Left renal pelvis (tissue), 4 donors: ENCODE measurements at places on chromosomes 11 and 22.
A peak's percentile ranks its signal among the peaks of the same experiment; 100 is the strongest.

DNA sequence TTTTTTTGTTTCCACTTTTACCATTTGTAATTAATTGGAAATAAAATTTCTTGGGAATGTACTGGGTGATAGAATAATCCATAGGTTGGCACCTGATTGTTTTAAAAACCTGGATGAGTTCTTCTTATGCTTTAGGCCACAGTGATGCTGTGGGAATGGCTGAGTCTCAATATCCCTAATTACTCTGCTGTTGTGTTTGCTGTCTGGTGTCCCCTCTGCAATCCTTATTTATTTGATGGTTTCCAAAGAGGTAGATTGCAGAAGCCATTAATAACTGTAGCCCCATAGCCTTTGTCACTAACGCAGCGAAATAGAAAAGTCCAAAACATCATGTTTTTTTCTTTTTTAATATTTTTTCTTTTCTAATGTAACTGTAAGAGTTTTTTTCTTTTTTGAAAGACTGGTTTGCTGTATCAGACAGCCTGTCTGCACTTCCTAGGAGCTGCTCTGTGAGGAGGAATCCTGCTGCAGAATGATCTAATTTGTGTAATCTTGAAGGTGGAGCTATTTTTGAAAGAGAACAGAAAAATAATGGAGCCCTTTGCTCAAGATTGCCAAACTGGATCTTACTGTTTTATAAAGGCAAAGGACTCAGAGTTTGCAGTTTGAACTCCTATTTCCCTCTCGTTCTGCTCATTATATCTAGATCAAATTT lies 14.9 kb downstream of the PACS1 start:
- DNase-seq: no peak

GRCh38 chr11:14119357-14119756 lies 156.8 kb downstream of the SPON1 start:
- no peak for DNase-seq

DNA sequence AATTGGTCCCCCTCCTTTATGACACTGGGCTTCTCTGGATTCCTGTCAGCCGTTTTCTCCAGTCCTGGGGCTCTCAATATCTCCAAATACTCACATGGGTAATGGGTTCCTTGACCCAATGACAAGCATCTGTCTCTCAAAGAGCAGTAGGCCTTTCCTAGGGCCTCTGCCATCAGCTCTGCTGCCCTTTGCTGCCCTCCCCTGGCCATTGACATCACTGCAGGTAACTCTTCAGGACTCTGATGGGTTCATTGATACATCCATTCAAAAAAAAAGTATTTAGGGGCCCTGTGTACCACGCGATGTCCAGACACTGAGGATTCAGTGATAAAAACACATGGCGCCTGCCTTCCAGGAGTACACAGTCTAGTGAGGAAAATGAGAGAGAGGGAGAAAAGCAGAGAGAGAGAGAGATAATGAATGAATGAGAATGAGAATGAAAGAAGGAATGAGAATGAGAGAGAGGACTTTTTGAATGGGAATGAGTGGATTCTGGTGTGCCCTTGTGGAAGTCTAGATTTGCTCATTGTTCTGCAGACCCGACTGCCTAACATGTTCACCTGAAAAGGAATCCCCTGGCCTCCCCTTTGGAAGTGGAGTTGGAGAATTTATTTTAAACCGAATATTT lies 42.6 kb upstream of the OLFML1 start:
- DNase-seq: no peak

DNA sequence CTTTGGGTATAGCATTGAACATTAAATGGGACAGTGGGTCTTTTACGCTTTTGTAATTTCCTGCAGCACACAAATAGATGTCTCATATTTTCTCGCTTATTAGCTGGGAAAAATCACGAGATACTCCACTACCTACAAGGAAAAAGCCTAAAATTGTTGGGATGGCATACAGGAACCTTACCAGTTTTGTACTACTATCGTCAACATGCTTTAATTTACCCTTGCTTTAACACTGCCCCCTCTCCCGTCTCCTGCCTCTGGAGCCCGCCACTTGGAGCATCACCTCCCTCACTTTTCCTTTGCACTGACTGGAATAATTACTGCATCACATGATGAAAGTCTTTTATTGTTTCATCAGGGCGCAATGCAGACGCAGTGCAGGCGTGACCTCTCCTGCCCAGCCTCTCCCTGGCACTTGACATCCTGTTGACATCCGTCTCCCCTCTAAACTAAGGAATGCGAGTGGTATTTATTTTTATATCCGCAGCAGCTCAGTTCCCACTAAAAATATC lies 1.0 kb upstream of the FNBP4 start:
- DNase-seq: peak; percentile 59

GRCh38 chr11:124115782-124116616 lies 749 bp downstream of the VWA5A start:
- DNase-seq: no peak

DNA sequence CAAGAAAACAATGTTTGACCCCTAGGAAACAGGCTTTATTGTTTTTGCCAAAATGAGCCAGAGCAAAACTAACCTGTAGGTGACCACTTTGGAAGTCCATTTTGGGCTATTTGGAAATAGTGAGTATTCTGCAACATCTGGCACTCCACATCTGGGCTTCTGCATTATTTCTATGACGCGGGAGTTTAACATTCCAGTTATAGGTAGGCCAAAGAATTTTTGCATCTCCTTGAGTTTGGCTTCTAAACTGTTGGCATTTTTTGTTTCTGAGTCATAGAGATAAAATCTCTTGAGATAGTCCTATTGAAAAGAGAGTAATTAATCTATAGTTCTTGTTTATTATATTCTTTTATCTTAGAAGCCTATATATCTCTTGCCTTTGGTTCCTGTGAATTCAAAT lies 2.9 kb downstream of the MMP7 start:
- DNase-seq: no peak

DNA sequence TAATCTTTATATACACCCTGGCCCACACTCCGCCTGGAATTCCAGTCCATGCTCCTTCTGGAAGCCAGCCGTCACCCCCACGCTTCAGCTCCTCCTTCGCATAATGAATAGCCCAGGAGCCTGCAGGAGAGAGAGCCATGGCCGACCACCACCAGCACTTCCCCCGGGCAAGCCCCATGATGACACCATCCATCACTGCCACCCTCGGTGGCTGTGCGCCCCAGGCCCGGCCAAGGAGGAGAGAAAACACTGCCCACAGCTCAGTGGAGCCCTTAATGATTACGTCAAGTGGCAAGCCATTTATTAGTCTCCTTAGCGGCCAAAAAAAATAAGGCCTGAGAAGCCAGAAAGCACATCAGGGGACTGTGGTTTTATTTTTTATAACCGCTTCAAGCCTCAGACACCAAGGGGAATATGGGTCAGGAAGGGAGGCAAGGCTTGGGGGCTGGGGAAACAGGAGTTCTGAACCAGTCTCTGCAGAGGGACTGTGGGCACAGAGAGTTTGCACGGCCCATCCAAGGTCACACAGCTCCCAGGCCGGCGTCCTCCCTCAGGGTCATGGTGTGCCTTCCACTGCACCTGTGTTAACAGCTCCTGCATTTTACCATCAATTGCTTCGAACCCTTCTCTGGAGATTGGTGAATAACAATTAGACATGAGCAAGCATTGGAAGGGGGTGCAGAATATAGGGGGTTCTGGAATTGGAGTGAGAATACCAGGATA lies 134.3 kb downstream of the MN1 start:
- DNase-seq: no peak

DNA sequence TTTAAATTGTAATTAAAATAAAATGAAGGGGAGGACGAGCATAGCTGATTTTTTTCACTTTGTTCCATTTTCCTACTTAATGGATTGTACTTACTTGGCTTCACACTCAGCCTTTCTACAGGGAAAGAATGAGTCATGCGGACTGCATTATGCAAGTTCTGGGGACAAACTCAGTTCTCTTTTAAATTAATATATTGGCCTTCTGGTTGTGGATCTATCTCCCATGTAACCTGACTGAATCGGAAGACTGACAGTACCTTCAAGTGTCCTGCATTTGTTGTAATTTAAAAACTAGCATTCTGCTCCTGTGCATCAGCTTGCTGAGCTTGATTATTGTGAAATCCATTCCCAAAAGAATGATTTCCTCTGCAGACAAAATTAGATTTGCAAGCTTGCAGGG lies 12.2 kb downstream of the OR8D1 start:
- no peak for DNase-seq

- DNase-seq: peak; percentile 22
These were observed 27.7 kb upstream of the SMCO4 start for GRCh38 chr11:93570759-93571413.

- DNase-seq: no peak
These were observed 166.2 kb downstream of the PGR start for GRCh38 chr11:100963375-100963774.

- DNase-seq: no peak
These were observed 53.4 kb upstream of the WNT7B start for GRCh38 chr22:46030231-46030880.

GRCh38 chr11:133830931-133831907 lies 14.1 kb downstream of the SPATA19 start:
- DNase-seq: no peak

DNA sequence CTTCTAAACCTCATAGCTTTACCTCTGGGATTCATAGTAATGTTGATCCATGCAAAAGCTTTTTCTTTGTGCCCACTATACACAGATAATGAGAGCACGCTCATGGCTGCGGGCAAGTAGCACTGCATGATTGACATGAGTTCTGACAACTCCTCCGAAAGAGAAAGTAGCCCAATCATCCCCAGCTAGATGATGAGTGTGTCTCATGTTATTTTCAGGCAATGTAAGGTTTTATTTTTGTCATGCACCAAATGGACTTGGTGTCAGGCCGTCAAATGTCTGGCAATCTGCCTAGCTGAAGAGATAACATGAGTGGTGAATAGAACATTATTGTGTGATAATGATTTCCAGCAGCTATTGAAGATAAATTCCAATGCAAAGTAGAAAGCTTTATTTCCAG lies 662.6 kb downstream of the NTM start:
- no peak for DNase-seq

DNA sequence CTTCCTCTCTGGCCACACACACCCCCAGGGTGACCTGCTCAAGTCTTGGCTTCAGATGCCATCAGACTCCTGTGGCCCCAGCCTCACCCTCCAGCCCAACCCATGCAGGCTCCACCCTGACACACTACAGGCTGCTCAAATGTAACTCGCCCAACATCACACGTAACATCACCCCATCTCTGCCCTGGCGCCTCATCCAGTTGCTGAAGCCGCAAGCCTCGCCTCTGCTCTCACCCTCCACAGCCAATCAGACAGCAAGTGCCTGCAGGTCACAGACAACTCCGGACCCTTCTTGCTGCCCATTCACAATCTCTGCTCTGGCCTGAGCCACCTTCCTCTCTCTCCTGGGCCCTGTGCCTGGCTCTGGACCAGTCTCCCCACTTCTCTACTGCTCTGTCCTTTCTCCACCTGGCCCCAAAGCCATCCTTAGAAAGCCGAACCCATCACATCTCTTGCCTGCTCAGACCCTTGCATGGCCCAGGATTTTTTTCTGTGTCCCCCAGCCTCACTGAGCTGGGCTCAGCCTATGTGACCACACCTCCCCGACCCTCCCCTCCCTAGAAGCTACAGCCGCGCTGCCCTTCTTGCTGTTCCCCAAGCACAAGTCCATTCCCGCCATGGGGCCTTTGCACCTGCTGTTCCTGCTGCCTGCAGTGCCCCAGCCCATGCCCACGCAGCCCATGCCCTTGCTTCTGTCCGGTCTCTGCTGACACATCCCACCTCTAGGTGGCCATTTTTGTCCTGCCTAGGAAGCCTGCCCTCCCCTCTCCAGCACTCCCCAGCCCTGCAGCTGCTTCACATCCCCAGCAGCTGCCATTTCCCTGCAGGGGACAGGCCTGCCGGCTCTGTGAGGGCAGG lies 333.9 kb downstream of the CTTN start:
- DNase-seq: no peak

DNA sequence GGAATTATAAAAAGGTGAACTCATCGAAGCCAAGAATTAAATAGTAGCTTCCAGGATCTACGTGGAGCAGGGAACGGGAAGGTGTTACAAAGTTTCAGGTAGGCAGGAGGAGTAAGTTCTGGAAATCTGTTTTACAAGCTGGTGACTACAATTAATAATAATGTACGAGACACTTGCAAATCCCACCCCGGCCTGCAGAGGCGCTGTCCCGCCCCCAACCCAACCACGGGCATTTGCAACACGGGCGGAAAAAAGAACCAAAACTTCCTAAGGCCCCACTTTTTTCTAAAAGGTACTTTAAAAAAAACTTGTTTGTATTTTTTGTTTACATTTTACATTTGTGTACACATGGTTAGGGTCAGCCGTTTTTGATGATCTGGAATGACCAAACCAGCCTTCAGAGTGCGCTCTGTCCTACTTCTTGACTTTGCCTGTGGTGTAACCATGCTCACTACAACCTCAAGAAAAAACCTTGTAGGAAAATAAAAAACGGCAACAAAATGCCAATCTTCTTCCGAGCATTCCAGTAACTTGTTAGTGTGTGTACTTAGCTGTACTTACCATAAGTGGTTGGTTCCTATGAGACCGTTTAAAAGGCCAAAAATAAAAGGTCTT lies 449.6 kb upstream of the B3GAT1 start:
- no peak for DNase-seq

- no peak for DNase-seq
These were observed 13.6 kb downstream of the SLC22A12 start for GRCh38 chr11:64604458-64605243.

DNA sequence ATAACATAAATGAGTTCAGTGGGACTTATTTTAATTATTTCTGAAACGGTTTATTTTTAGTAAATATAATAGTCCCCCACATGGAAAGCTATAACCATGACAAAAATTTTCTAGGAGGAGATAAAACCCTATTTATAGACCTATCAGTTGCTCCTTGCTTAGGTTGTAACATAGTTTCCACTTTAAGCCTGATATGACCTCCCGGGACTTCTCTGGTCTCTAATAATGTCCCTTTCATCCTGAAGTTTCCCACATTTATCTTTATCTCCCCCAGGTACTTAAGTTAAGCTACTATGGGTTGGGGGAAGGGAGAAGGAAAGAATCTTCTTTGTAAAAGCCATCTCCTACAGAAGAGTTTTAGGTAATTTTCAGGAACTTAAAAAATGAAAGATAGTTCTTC lies 117.7 kb downstream of the RBFOX2 start:
- no peak for DNase-seq

DNA sequence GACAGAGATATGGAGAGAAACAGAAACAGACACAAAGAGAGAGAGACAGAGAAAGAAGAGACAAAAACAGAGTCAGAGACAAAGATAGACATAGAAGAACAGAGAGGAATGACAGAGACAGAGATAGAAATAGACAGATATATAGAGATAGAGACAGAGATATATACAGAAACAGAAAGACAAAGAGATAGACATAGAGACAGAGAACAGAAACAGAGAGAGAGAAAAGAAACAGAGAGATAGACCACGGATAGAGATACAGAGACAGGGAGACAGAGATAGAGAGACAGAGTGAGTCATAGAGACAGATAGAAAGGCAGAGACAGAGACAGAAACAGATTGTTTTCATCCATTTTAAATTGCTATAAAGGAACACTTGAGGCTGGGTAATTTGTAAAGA lies 12.3 kb upstream of the MPEG1 start:
- no peak for DNase-seq

DNA sequence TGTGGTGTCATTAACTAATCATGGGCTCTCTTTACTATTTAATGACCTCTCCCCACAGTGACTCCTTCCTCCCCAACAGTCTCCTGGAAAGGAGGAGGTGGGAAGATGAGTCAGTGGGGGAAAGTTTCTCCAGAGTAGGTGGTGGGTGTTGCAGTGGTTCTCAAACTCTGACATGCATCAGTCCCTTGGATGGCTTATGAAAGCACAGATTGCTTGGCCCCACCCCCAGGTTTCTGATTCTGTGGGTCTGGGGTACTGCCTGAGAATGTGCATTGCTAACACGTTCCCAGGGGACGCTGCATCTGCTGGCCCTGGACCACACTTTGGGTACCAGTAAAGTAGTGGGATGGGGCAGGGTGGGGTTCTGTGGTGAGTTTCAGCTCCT lies 9.8 kb downstream of the CD82 start:
- no peak for DNase-seq

- no peak for DNase-seq
These were observed 25.8 kb upstream of the DAGLA start for GRCh38 chr11:61654397-61654829.
